ENCODE measurements at places on chromosomes 1 and 21. TPM values are rescaled to one million over a fixed set of nuclear protein-coding genes. Genes with fewer than 3 reads are reported as not detected.

- DNase-seq, result no peak
These were observed 183.5 kb upstream of the ADGRL4 start for GRCh38 chr1:79190074-79190473.

DNA sequence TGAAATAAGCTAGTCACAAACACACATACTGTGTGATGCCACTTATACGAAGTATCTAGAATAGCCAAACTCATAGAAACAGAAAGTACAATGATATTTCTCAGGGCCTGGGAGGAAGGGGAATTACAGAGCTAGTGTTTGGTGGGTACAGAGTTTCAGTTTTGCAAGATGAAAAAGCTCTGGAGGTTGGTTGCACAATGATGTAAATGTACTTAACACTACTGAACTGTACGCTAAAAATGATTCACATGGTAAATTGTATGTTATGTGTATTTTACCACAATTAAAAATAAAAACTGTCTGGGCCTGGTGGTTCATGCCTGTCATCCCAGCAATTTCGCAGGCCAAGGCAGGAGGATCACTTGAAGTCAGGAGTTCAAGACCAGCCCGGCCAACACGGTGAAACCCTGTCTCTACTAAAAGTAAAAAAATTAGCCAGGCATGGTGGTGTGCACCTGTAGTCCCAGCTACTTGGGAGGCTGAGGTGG, 15.3 kb upstream of the FHAD1 start:
- DNase-seq, result no peak

- DNase-seq, result no peak
These were observed 27.2 kb upstream of the TSPAN2 start for GRCh38 chr1:115116512-115116911.

DNA sequence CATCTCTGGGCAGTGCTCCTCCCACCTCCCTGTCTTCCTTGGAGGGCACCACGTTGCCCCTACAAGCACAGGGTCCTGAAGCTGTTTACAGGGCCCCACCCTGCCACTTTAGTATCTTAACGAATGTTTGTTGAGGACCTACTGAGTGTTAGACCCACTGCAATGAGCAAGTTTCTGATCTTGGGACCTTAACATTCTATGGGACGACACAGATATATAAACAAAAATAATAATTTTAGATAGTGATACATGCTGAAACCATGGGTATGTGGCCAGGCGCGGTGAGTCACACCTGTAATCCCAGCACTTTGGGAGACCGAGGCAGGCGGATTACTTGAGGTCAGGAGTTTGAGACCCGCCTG, 10.1 kb downstream of the ENTREP3 start:
- DNase-seq, result no peak

DNA sequence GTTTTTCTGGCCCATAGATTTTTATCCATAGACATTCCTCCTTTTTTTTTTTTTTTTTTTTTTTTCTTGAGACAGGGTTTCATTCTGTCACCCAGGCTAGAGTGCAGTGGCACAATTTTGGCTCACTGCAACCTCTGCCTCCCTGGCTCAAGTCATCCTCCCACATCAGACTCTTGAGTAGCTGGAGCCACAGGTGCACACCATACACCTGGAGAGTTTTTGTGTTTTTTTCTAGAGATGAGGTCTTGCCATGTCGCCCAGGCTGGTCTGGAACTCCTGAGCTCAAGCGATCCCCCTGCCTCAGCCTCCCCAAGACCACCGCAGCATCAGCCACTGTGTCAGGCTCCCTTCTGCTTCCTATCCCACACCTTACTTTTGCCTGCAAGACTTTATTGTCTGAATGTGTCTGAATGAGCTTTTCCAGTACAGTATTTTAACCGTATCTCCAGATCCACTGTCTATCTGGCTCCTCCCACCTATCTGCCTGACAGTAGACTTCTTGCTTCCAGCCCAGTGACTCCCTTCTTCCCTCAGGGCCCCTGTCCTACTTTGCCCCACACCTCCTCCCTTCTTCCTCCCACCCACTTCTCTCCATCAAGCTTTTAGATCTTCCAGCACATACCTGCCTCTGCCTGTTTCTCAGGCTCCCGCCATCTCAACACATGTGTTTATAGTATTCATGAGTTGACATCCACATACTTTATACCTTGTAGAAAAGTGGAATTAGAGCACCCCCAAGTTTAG, 6.1 kb downstream of the C1orf21 start:
- no peak for DNase-seq

DNA sequence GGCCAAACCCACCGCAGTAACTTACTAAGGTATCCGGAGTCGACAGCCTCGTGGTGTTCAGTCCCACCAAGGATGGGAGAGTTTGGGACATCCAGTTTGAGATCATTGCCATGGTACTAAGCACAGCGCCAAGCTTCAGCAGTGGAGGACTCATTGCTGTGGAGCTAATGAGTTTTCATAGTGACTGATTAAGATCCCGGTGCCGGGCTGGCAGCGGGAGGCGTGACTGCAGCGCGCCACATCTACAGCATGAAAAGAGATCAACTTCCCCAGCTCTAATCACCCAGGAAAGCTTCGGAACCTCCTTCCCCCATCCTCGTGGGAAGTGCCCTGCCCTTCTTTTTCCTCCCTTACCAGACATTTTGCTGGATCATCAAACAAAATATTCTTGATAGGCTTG, 149.9 kb downstream of the OLFM3 start:
- no peak for DNase-seq

DNA sequence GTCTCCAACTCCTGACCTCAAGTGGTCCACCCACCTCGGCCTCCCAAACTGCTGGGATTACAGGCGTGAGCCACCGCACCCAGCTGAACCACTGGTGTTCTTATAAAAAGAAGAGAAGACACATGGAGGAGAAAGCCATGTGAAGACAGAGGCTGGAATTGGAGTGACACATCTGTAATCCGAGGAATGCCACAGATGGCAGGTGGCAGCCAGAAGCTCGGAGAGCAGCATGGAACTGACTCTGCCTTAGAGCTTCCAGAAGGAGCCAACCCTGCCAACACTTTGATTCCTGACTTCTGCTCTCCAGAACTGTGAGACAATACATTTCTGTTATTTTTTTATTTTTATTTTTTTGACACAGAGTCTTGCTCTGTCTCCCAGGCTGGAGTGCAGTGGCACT, 59.0 kb upstream of the ATP2B4 start:
- DNase-seq, result no peak

GRCh38 chr1:201736707-201737320, 92.1 kb upstream of the IPO9 start:
- DNase-seq, result no peak

GRCh38 chr21:15772654-15773053, 42.9 kb downstream of the USP25 start:
- DNase-seq, result no peak

- DNase-seq, result no peak
These were observed 30.0 kb downstream of the ADAMTS1 start for GRCh38 chr21:26815197-26815596.

DNA sequence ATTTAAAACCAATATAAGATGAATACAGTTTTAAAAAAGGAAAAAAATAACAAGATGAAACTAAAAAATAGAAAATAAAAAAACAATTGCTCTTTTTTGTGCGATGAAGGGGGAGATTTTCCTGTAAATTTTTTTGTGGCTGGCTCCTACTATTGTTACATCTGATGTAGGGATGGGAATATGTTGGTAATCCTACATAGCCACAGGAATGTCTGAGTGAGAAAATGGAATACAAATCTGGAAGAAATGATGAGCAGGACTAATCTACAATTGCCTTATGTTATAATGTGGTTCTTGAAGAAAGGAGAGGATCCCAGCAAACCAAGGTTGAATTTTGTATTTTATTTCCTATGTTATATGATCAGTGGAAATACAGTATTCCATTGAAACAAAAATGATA, 40.9 kb downstream of the ATP6V1G3 start:
- no peak for DNase-seq

GRCh38 chr1:97849345-97850340, 71.2 kb downstream of the DPYD start:
- no peak for DNase-seq

DNA sequence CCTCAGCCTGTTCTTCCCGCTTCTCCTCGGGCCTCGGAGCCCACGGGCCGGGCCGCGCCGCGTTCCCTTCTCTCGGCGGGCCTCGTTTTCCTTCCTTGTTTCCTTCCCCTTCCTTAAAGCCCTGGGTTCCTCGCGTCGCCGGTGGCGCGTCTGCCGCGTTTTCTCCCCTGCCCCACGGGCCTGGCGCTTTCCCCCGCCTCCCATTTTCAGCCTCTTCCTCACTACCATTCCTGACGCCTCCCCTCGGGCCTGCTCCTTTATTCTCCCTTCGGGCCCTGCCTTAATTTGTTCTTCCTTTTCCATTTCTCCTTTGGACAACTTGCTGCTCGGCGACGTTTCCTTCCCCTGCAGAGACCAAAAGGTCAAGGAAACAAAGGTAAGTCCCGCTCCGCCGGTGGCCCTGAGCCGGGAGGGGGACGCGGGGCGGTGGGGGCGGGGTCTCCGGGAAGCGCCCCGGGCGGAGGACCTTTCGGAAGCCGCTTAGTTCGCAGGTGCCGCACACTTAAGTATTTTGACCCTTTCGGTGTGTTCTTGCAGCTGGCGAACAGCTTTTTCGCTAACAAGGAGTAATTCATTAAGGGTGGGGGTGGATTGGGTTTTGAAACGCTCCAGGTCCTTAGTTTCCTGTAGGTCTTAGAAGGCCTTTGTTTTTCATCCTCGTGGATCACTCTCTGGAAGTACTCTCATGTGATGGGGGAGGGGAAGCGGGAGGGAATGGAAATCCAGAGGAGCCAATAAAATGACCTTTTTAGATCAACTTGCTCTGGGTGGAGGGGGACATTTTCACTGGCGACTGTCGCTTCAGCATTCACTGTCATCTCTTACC, 780 bp downstream of the YTHDF2 start:
- peak; percentile 24 for DNase-seq

- no peak for DNase-seq
These were observed 121.4 kb downstream of the RNF220 start for GRCh38 chr1:44526295-44527073.

- no peak for DNase-seq
These were observed 505.1 kb upstream of the TMPRSS15 start for GRCh38 chr21:18908641-18909040.

GRCh38 chr1:183870351-183871077, 65.6 kb downstream of the RGL1 start:
- peak; percentile 61 for DNase-seq

GRCh38 chr1:59564192-59564891, 250.4 kb upstream of the HOOK1 start:
- no peak for DNase-seq

DNA sequence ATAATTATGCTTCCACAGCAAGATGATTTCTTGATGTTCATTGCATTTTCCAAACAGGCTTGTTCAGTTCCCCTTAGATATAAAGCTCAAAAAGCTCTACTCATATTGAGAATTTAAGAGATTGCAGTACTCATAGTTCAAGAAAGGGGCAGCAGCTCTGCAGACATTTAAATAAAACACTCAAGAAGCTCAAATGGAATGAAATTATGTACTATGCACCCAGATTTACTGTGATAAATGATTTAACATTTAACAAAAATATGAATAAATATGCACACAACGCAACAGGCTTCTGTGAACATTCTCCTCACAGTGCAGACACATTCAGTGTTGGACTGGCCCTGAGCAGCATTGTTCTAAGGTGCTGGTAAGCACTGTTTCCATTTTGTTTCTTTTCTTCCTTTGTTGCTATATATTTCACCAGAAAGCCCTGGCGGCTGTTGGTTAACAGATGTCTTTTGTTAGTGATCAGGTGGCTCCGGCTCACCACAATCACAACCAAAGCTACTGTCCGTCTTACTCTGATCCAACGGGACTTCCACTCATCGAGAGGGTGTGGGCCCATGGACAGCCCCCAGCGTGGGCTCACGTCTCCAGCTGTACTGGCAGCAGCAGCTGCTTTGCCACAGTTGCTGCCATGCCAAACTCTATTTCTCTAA, 1440.3 kb downstream of the NCAM2 start:
- no peak for DNase-seq

DNA sequence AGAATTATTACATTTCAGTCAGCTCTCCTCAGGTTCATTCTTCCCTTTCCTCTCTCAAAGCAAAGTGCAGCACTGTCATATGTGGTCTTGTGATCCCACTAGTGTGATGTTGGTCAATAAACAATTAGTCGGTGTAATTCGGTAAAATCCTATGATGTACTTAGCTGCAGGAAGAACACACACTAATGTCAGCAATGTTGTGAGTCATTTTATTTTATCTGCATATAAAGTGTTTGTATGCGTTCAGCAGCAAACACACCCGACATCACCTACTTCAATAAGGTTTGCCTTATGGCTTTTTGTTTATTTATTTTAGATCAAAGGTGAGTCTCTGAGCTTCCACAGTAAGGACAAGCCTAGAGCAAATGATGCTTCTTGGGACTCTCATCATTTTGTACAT, 47.8 kb downstream of the PTPN14 start:
- no peak for DNase-seq

DNA sequence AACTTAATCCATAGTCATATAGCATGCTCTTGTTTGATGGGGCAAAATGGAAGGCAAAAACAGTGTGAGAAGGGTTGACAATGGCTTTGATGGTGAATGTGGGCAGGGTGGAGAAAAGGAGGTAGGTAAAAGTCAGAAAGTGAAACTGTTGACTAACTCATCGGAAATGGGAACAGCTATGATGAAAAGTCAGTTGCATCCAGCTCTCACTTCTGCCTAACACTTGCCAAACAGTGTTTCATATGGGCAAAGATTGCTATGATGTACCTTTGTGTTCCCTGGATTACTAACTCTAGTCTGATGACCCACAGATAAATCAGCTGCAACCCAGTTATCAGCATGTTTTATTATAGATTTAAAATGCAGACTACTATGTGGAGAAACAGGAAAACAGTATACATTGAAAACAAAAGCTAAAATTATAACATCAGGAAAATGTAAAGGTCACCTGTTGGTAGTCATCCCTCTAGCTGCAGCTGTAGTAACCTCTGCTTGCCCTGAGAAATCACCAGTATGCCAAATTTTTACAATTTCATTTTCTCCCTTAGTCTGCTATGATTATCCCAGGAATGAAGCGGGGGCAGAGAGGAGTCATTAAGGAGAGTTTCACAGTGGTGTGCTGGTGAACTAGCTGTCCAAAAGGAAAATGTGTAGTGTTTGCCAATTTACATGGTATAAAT, 11.7 kb downstream of the TNFSF18 start:
- DNase-seq, result no peak

GRCh38 chr1:158124034-158124433, 56.7 kb upstream of the CD1D start:
- DNase-seq, result no peak

WNT2B gene
- total RNA-seq, result 1.7 TPM

IGSF5 gene
- 4.9 TPM for total RNA-seq

GPR25 gene
- total RNA-seq, result not detected

TRAF5 gene
- total RNA-seq, result 1.5 TPM

CCDC30 gene
- 2.2 TPM for total RNA-seq

CD244 gene
- total RNA-seq, result 0.14 TPM

KCNJ10 gene
- total RNA-seq, result not detected

LINGO4 gene
- total RNA-seq, result 0.77 TPM

E2F2 gene
- 0.16 TPM for total RNA-seq

S100A2 gene
- total RNA-seq, result 2.7 TPM

ZBTB21 gene
- 4.9 TPM for total RNA-seq

SLC1A7 gene
- total RNA-seq, result 0.44 TPM

ILDR2 gene
- 3.6 TPM for total RNA-seq

BRINP2 gene
- 0.66 TPM for total RNA-seq

HAO2 gene
- total RNA-seq, result not detected
